ENCODE measurements at places on chromosomes 3 and 15.

DNA sequence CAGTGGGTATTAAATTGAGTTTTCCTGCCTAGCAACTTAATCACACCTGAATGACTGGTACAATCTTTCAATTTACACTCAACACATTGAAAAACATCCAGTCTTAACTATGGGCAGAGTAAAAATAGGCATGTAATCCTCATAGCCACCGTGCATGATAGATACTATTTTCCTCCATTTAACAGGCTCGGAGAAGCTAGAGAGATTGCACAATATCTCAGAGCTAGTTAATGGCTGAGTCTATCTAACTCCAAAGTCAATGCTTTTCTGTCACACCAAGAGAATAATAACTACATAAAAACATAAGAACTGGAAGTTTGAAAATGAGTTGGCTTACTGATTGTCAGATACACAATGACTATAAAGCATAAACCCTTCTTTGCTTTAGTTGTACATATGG, 36.8 kb downstream of the LSAMP start:
- no peak for DNase-seq

GRCh38 chr15:85475317-85475701, 94.9 kb downstream of the AKAP13 start:
- DNase-seq, result no peak

DNA sequence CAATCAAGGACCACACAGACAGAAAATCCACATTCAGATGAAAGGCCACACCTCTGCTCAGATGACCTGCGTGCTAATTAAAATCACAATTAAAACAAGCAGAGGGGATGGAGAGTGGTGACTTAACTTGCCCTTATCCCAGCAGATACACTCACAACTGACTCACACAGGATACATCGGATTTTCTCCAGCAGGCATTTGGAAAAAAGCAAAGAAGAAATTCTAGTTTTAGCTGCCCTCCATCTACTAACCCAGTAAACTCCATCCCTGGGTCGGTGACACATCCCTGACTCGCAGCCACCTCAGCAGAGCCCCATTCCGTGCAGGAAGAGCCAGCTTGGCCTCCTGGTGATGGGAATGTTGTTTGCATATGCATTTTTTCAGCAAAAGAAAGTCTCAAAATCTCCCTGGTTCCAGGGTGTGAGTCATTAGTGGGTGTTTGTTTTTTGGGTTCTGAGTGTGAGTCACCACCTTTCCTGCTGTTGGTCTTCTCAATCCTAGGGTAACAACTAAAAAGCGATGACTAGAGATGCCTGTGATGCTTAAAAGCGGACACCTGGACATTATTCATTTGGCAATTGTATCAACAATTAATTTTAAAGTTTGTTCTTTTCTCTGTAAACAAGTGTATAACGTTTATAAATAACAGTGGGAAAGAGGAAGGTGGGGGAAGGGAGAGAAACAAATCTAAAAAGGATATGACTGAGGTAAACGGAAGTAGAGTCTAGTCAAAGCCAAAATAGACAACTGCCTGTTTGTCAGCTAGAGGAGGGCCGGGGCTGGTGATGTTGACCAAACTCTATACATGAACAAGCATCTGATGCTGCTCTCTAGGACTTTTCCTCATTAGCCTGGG, 49.8 kb upstream of the SLC4A7 start:
- DNase-seq, result no peak

DNA sequence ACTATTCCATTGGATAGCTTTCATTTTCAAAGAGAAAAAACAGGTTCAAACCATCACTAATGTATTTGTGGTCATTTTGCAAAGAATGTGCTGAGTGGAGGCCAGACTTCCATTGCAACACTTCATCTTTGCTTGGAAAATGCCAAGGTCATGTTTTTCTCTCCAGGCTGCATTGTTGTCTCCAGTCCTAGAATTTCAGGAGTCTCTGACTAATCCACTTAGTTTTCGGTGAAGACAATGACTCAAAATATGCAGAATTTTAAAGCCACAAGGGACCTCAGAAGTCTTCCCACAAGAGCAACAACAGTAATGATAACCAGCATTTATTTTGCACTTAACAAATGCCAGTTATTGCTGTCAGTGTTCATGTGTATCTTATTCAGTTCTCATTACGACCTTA, 277.0 kb downstream of the RYR3 start:
- DNase-seq, result no peak

DNA sequence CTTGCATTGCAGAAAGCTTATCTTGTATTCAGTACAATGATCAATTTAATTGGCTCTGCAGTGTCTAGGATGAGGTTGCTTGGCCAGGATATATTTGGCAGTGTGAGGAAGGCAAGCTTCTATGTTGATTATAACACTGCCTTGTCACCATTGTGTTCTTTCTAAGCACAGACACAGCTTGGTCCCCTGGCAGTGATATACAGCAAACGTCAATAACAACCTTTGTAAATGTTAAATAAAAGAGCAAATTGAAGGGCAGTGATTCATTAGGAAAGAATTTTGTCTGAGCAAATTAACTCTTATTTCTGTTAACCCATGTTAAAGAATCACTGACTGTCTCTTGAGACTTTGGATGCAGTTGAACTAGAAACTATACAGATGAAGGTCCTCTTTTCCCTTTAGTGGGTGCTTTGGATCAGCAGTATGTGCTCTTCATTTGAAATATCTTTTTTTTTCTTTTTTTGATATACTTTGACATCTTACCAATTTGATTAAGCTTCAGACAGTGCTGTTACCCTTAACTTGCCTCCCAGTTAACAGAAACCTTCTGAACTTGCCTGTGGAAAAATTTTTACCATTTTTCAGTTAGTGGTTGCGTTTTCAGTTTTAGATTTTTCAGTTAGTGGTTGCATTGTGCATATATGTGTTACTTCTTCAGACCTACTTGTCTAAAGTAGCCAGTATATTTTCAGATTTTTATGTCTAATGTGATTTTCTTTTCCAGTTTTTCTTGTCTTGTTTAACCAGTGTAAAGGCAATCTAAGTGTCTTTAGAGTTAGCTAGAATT, 199.8 kb downstream of the TCF12 start:
- DNase-seq, result no peak

- DNase-seq, result no peak
These were observed 17.4 kb upstream of the ARIH1 start for GRCh38 chr15:72456684-72457083.

GRCh38 chr3:69082805-69083204, 1.9 kb upstream of the ARL6IP5 start:
- peak; percentile 79 for DNase-seq

DNA sequence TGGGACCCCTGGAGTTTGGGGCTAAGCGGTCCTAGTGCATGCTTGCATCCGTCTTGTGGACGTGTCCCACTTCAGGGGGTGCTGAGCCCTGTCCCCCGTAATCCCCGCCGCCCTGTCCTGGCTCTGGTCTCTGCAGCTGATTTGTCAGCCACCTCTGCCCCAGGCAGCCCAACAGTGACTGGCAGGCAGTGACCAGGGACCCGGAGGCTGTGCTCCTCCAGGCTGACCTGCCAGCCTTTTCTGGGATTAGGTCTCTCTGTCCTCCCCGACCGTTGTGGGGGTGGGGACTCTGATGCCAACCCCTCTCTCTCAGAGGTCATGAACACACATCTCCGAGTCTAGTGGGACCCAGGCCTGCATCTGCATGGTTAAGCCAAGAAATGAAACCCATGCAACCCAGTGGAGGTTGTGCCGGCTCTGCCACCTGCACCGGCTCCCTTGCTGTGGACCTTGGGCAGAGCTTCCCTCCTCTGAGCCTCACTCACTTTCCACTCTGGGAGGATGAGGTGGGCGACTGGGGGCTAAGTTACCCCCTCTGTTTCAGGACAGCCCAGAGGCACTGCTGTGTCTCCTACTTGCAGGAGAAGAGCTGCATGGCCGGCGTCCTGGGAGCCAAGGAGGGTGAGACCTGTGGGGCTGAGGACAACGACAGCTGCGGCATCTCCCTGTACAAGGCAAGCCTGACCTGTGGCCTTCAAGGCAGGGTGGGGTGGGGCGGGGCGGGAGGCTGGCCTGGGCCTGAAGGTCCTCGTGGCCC, 60.2 kb downstream of the FBLN2 start:
- no peak for DNase-seq

- DNase-seq, result no peak
These were observed 547.1 kb downstream of the FHIT start for GRCh38 chr3:60703956-60704736.

GRCh38 chr15:61090386-61091288, 138.5 kb downstream of the RORA start:
- DNase-seq, result no peak

DNA sequence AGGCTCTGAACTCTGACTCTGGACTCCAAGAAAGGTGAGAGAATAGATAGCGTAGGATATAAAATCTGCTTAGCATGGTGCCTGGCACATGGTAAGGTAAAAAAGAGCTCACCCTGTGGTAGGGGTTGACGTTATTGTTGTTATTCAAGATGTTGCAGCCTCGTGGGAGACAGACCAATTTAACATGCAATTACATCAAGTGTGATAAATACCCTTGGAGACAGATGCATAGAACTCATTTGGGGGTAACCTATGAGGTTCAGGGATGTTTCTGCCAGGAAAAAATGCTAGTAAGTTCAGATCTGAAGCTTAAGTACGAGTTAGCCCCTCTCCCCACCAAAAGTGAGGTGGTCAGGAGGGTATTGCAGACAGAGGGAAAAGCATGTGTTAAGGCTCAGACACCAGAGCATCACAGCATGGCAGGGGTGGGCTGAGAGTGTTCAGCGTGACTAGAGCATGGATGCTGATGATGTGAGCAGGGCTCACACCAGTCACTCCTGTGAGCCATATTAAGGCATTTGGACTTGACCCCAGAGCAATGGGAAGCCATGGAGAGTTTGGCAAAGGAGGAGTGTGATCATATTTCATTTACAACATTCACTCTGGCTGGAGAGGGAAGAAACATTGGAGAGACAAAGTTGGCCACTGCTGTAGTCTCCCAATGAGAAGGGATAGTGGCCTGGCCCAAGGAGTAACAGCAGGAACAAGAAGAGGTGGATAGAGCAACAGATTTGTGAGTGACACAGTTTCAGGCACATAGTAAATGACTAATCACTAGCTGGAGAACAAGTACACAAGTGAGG, 181.0 kb downstream of the UACA start:
- DNase-seq, result no peak

- DNase-seq, result no peak
These were observed 3.5 kb upstream of the ISG20 start for GRCh38 chr15:88635318-88635717.

DNA sequence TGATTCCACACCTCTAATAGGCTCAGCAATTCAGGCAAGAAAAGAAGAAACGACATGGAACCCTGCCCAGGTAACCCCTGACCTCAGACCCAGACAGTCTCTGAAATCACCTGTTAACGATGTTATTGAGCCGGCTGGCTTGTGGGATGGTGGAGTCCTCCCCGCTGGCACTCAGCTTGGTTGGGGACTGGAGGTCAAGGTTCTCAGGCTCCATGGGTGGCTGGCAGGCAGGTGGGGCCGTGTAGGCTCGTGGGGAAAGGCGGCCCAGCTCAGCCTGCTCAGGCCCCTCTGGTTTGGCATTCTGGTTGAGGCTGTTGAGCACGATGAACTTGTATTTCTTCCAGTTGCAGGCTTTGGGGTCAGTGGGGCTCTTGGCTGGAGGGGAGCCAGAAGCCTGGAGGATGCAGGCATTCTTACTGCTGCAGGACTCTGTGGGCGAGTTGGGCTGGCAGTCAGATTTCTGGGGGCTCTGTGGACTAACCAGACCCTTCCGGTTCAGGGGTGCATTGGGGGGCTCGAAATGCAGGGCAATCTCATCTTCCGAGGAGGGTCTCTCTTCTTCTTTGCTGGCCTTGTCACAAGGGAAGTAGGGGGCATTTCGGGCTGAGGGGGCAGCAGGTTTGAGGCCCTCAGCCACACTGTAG, 16.2 kb downstream of the BCL6 start:
- DNase-seq, result no peak

GRCh38 chr3:126481808-126482502, 6.3 kb upstream of the ZXDC start:
- no peak for DNase-seq

DNA sequence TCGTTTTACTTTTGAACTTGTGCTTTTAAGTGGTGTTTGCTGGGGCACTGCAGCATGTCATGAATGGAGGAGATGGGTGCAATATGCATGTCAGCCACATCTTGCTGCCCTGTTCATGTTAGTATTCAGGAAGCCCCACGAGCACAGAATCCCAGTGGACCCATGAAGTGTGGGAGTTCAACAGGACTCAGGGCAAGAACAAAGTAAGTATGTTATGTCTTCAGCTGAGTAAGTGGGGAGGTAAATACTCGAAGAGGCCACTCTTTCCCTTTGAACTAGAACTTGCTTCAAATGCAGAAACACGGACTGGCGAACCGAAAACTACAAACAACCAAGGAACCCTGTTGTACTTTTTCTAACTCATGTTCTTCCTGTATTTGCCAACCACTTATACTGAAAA, 23.4 kb downstream of the SOX14 start:
- no peak for DNase-seq

DNA sequence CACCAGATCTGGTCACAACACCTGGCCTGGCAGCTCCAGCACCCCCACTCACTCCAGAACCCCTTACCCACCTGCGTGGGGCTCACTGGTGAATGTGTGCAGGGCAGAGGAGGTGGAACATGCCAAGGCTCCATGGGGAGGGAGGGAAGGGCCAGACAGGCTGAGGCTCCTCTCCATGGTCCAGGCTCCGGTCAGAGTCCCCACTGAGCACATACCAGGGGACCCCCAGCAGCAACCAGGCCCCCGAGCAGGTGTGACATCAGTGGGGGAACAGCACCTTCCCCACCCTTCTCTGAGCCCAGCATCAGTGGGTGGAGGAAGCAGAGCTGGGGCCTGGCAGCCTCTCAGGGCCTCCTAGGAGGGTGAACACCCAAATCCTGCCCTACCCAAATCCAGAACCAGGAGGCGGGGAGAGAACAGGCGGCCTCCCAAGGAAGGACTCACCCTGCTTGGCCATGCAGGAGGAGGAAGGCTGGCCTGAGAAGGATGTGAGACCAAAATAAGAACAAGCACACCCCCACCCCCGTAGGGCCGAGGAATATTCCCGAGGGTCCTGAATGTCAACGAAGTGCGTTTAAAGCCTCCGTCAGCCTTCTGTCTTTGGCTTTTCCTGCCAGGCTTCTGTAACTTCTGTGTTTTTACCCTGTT, 1.1 kb upstream of the GP9 start:
- DNase-seq, result no peak

GRCh38 chr15:66617137-66618090, 51.6 kb upstream of the LCTL start:
- no peak for DNase-seq

DNA sequence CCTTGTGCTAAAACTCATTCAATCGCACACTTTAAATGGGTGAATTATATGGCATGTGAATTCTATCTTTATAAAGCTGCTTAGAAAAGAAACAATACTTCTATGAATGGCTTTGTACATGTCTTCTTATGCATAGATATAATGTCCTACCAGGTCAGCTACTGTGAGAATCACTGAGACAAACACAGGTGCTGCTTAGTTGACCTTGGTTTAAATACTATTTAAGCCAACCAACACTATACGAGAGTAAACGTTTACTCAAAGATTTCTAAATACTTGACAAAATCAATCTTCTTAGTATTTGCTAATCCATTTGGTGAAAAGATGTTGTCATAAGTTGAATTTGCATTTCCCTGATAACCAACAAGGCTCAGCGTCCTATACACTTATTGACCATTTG, 260.3 kb downstream of the ADAMTS17 start:
- no peak for DNase-seq

- DNase-seq, result no peak
These were observed 718.9 kb downstream of the NLGN1 start for GRCh38 chr3:174116421-174116820.

All from activated CD8-positive, alpha-beta memory T cell treated with anti-CD3 and anti-CD28 coated beads for 24 hours (primary cell).